ENCODE measurements at places on chromosomes 7 and 10.
A peak's percentile ranks its signal among the peaks of the same experiment; 100 is the strongest.

DNA sequence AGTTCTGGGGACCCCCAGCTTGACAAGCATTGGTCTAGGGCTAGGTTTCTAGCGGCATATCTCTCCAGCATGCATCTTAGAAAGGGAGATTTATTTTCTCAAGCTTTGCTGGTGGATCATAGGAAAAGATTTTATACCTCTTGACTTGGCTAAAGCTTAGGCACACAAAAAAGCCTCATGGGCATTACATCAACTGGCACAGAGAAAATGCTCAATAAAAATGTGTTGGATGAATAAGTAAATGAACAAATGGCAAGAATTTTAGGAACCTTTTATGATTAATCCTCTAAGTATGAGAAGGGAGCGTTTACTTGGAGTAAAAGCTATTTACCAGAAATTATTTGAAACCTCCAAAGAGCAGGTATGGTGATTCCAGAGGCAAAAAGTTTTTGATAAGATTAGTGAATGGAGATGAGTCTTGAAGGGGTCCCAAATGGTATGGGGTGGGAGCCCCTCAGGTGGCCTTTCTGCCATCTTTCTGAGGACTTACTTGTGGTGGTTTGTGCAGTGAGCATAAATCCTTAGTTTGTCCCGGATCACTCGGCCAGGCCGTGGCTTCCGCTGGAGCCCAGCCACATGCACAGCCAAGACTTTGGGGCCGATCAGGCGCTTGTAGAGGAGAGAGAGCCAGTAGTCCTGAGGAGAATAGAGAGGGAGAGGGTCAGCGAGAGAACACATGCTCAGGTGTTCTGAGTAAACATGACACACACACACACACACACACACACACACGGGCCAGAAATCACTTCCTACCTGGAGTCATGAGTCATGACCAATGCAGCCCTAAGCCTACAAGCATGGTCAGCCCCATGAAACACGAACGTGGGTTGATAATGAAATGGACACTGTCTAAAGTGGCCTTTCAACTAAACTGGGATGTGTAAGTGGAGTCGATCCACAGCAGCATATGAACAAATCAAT, 43.1 kb upstream of the HPS1 start:
- no peaks in the 10 kb centered on the region for H3K36me3 ChIP-seq
- no peaks in the 10 kb centered on the region for H3K4me1 ChIP-seq
- no peak overlapping the region for H3K4me3 ChIP-seq
- no peaks in the 10 kb centered on the region for H3K27me3 ChIP-seq
- DNase-seq = no peak

GRCh38 chr10:88800152-88801125, 2.1 kb upstream of the LIPM start:
- H3K36me3 ChIP-seq = no peaks in the 10 kb centered on the region
- no peak for DNase-seq
- no peak overlapping the region for H3K27ac ChIP-seq
- no peak overlapping the region for H3K4me3 ChIP-seq
- no peaks in the 10 kb centered on the region for H3K27me3 ChIP-seq

DNA sequence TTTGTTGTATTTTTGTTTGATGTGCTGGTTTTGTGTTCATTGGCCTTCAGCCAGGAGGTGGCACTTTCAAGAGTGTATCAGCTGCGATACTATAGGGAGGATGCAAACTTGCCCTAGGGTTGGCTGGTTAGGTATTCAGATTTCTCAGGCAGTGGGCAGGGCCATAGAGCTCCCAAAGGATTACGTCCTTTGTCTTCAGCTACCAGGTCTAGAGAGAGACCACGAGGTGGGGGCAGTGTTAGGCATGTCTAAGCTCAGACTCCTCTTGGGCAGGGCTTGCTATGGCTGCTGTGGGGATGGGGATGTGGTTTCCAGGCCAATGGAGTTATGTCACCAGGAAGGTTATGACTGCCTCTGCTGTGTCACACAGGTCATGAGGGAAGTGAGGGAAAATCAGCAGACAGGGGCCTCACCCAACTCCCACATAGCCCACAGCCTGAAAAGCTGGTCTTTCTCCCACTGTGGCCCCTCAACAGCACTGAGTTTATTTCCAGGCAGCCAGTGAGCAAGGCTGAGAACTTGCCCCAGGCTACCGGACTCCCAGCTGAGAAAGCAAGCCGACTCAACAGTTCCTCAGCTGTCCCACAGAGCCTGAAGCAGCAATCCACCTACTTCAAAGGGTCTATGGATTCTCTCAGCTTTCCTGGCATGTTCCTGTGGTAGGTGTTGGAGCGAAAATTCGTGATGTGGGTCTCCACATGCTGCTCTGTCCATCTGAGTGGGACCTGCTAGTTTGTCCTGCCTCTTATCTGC, 227.4 kb upstream of the COBL start:
- no peak for DNase-seq
- H3K27ac ChIP-seq = no peak overlapping the region
- no peaks in the 10 kb centered on the region for H3K27me3 ChIP-seq
- H3K4me1 ChIP-seq = no peaks in the 10 kb centered on the region

GRCh38 chr7:101378751-101379174, 16.1 kb downstream of the COL26A1 start:
- DNase-seq = no peak
- H3K27me3 ChIP-seq = no peaks in the 10 kb centered on the region
- H3K4me3 ChIP-seq = no peak overlapping the region
- H3K4me1 ChIP-seq = no peaks in the 10 kb centered on the region
- H3K36me3 ChIP-seq = no peaks in the 10 kb centered on the region

DNA sequence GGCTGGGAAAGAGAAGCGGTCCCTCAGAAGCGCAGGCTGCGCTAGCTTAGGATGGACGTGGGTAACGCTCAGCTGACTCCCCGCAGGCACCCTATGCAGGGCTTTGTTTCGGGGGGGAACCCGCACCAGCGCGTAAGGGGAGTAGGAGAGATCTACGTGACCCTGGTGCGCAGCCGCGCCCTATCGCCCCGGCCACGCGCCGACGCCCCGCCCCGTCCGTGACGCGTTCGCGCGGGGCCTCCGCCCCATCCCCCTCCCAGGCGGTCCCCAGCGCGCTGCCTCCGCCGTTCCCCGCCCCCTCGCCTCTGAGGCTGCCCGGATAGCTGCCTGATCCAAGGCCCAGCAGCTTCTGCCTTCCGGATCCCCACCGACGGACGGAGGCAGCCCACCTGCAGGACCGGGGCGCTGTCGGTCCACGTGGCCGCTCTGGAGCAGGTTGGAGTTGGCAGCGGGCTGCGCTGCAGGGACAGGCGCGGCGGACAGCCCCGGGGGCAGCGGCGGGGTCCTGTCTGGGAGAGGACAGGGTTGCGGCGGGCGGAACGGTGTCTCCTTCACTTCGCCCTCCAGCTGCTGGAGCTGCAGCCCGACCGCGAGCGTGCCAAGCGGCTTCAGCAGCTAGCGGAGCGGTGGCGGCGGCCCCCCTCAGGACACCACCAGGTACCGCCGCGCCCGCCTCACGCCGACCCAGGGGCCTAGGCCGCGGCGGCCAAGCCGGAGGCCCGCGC, at the start of gene VDAC2:
Gene VDAC2, plus strand, starts transcription at position 515 of the 725 bp plus-strand sequence. CDS start 363 bp downstream, outside the sequence.
- peak within 1 kb of the TSS; percentile 84 for H3K4me3 ChIP-seq
- H3K36me3 ChIP-seq = peaks cover 30% of the 10 kb centered on the region
- peak within 1 kb of the TSS; percentile 100 for H3K27ac ChIP-seq

- H3K4me3 ChIP-seq = peak overlapping the region; percentile 11
- peaks cover 4% of the 10 kb centered on the region for H3K36me3 ChIP-seq
- H3K27me3 ChIP-seq = no peaks in the 10 kb centered on the region
- peaks cover 3% of the 10 kb centered on the region for H3K4me1 ChIP-seq
Measured at GRCh38 chr10:30999070-30999712, 32.5 kb downstream of the ZNF438 start.

GRCh38 chr7:1858435-1859265, 188.6 kb downstream of the ELFN1 start:
- no peak overlapping the region for H3K27ac ChIP-seq
- no peaks in the 10 kb centered on the region for H3K27me3 ChIP-seq
- no peaks in the 10 kb centered on the region for H3K36me3 ChIP-seq
- H3K4me3 ChIP-seq = no peak overlapping the region
- DNase-seq = no peak

DNA sequence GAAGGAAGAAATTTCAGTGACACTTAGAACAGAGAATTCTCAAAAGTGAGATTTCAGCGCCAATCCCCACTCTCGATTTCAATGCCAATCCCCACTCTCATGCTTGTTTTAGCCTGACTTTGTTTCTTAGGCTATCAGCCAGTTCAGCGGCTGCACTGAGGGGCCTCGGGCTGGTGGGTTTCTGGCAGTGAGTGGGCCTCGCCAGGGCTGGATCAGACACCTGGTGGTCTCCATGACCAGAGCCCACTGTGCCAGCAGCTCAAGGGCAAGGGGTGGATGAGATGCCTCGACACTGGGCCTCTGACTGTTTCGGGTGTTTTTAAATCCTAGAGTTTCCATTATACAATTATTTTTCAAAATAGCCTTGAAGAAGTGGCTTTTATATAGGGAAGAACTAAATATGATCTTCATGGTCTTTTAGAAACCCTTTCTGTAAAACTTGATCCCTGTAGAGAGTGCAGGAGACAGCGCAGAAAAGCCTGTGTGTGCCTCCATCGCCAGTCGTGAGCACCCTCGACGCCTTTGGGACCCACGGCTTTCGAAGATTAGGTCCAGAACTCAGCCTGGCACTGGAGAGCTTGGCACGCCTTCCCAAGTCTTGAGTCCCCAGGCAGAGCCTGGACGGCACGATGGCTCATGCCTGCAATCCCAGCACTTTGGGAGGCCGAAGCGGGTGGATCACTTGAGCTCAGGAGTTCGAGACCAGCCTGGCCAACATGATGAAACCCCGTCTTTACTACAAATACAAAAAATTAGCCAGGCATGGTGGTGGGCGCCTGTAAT, 76.2 kb downstream of the INPP5A start:
- H3K4me3 ChIP-seq = no peak overlapping the region
- no peaks in the 10 kb centered on the region for H3K27me3 ChIP-seq
- no peaks in the 10 kb centered on the region for H3K4me1 ChIP-seq

- peak; percentile 44 for DNase-seq
- no peak overlapping the region for H3K27ac ChIP-seq
- no peaks in the 10 kb centered on the region for H3K27me3 ChIP-seq
- H3K4me3 ChIP-seq = no peak overlapping the region
- H3K36me3 ChIP-seq = no peaks in the 10 kb centered on the region
Measured at GRCh38 chr10:46301056-46301645, 14.4 kb downstream of the ANTXRL start.

- no peak overlapping the region for H3K27ac ChIP-seq
- H3K27me3 ChIP-seq = no peaks in the 10 kb centered on the region
- no peaks in the 10 kb centered on the region for H3K36me3 ChIP-seq
- no peaks in the 10 kb centered on the region for H3K4me1 ChIP-seq
Measured at GRCh38 chr7:156886020-156886795, 6.8 kb downstream of the LMBR1 start.

GRCh38 chr7:68180761-68181160, 1184.1 kb downstream of the TYW1 start:
- DNase-seq = no peak
- no peak overlapping the region for H3K4me3 ChIP-seq
- no peaks in the 10 kb centered on the region for H3K4me1 ChIP-seq
- H3K27me3 ChIP-seq = no peaks in the 10 kb centered on the region

DNA sequence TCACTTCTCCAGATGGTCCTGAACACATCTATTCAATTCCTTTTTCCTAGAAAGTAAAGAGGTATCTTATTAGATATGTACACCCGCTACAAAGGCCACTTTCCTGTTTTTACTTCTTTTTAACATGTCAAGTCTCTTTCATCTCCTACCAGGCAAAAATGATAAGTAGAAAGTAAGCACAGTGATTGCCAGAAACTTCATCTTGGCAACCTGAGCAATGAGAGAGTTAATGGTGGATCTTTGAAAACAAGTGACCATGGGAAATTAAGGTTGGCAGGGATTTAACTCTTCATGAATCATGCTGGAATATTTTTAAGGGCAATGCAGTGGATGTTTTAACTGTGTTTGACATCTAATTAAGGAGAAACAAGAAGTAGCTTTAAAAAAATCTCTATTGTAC, 2.7 kb downstream of the SEMA3A start:
- H3K36me3 ChIP-seq = no peaks in the 10 kb centered on the region
- no peak for DNase-seq
- H3K4me3 ChIP-seq = no peak overlapping the region
- H3K27ac ChIP-seq = no peak overlapping the region
- H3K27me3 ChIP-seq = no peaks in the 10 kb centered on the region
- H3K4me1 ChIP-seq = no peaks in the 10 kb centered on the region

DNA sequence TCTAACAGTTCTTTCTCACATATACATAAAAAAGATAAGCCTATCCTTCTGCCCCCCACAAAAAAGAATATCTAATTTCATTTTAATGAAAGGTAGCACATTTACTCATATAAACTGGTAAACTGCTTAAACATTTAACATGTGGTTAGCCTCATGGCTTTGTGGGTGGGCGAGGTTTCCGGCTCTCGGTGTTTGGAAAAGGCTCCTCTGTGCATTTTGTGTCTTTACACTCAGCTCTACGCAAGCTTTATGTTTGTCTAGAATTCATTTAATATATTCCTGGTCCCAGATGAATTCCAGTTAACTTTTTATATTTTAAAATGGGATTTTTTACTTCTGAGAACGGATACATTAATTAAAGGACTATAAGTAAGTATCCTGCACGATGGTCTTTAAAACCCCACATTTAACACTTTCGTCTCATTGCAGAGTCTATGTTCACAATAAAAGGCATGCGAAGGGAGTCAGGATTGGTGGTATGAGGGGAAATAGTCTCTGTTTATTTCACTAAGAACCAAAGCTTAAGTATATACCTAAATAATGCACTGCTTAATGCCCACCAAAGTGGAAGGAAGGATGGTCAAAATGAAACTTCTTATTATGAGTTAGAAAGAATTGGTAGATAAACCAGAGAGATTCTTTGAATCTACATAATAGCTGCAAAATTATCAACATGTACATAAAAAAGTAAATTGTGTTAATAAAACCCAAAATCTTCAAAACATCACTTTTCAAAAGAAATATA, 197.2 kb downstream of the CRPPA start:
- no peaks in the 10 kb centered on the region for H3K4me1 ChIP-seq
- no peak for DNase-seq
- H3K36me3 ChIP-seq = no peaks in the 10 kb centered on the region
- no peak overlapping the region for H3K4me3 ChIP-seq
- no peaks in the 10 kb centered on the region for H3K27me3 ChIP-seq
- H3K27ac ChIP-seq = no peak overlapping the region

- no peaks in the 10 kb centered on the region for H3K36me3 ChIP-seq
- no peaks in the 10 kb centered on the region for H3K27me3 ChIP-seq
- H3K4me1 ChIP-seq = no peaks in the 10 kb centered on the region
- no peak for DNase-seq
Measured at GRCh38 chr7:66301249-66301648, 96.1 kb downstream of the TPST1 start.

- DNase-seq = no peak
- H3K27ac ChIP-seq = no peak overlapping the region
- H3K27me3 ChIP-seq = no peaks in the 10 kb centered on the region
- H3K4me1 ChIP-seq = no peaks in the 10 kb centered on the region
Measured at GRCh38 chr10:121592155-121592890, 5.9 kb downstream of the FGFR2 start.

- H3K4me1 ChIP-seq = no peaks in the 10 kb centered on the region
- H3K36me3 ChIP-seq = no peaks in the 10 kb centered on the region
- H3K4me3 ChIP-seq = no peak overlapping the region
- no peaks in the 10 kb centered on the region for H3K27me3 ChIP-seq
- no peak for DNase-seq
- no peak overlapping the region for H3K27ac ChIP-seq
Measured at GRCh38 chr7:95690367-95690947, 81.9 kb upstream of the DYNC1I1 start.

Measured in ascending aorta (tissue), 2 donors.